ENCODE measurements at places on chromosomes 2 and 18.

GRCh38 chr2:75432761-75433361, 127.9 kb downstream of the EVA1A start:
- peak; percentile 5 for DNase-seq

GRCh38 chr2:127032621-127033020, 74.3 kb downstream of the BIN1 start:
- DNase-seq, result peak; percentile 29

DNA sequence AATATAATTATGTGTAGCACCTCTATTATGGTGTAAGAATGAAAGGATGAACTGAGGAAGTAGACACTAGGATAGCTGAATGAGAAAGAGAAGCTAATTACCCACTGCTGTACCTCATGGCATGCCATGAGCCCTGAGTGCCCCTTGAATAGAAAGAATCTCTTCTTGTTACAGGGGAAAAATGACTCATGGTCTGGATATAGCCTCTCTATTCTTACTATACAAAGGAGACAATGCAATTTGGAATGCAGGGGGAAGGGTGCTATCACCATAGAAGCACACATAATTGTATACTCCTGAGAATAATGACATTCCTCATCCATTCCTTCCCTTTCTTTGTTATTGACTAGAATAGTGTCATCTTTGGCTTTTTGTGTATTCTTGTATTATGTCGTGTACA, 385.2 kb downstream of the CDH7 start:
- no peak for DNase-seq

DNA sequence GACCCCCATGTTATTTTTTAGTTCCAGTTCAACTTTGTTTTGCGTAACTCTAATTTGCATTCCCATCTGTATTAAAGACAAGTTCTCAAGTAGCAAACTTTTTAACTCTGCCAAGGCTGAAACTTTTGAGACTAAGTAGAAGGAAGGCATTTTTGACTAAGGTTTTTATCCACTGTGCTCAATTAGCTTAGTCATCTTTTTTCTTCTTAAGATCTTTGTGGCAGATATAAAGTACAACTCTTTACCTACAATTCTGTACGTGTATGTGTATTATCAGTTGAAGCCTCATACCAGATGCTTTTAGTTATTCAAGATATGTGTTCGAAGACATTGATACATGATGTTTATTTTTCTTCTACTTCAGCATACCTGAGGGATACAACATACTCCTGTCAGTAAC, 41.6 kb downstream of the CREB1 start:
- no peak for DNase-seq

DNA sequence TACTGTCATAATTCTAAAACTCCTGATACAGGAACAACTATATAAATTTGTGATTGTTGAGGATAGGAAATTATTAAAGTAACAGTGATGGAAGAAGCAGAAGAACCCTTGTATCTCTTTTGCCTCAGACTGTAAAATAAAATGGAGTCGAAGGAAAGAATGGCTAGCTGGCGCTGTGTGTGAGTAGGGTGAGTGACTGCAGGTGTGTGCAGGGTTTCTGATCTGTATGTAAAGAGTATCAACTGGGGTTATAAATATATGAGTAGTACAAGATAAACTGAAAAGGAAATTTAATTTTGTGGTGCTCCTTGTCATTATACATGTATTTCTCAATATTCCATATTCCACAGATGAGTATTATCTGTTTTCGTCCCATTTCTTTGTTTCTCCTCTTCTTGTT, 15.2 kb downstream of the POLI start:
- DNase-seq, result no peak

DNA sequence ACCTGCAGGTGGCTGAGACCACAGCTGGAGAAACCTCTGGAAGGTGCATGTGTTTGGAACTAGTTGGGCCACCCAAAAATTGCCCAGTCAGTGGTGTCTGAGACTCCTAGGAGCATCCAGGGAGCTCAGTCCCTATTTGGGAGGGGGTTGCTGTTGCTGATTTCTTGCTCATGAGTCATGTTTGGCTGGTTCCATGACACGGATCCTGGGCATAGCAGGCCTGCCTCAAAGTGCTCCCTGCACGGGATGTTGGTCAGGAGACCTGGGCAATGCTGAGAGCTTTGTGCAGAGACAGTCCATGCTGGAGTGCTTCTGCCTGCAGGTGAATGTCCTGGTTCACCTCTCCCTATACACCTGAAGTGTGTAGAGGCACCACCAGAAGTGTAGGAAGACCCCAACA, 194.2 kb downstream of the GLI2 start:
- peak; percentile 57 for DNase-seq

GRCh38 chr2:186170693-186171092, 315.4 kb upstream of the ZC3H15 start:
- DNase-seq, result no peak

Measured in GM03348 (cell line).